Naive thymus-derived CD8-positive, alpha-beta T cell (primary cell): ENCODE measurements at places on chromosomes 4 and X. TPM values are rescaled to one million over a fixed set of nuclear protein-coding genes. Genes with fewer than 3 reads are reported as not detected.

Gene PABPC4L
- not detected for polyA plus RNA-seq

DNA sequence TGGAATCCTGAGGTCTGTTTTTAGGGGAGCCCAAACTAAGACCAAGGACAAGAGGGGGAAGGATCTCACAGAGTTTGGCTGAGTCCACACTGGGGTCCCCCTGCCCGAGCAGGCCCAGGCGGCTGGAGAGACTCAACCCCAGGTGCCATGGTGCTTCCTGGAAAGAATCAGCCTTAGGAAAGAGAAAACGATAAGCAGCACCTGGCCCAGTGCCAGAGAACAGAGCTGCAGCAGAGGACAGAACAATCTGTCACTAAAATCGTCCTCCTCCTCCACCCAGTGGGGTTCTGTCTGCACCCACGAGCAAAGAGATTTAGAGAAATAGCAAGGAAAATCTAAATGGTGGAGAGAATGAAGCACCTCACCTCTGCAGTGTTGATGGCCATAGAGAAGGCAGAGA, 470.5 kb downstream of the BCOR start:
- DNase-seq, result no peak
- H3K27ac ChIP-seq, result no peak overlapping the region
- H3K4me3 ChIP-seq, result no peak overlapping the region
- no peaks in the 10 kb centered on the region for H3K36me3 ChIP-seq

DNA sequence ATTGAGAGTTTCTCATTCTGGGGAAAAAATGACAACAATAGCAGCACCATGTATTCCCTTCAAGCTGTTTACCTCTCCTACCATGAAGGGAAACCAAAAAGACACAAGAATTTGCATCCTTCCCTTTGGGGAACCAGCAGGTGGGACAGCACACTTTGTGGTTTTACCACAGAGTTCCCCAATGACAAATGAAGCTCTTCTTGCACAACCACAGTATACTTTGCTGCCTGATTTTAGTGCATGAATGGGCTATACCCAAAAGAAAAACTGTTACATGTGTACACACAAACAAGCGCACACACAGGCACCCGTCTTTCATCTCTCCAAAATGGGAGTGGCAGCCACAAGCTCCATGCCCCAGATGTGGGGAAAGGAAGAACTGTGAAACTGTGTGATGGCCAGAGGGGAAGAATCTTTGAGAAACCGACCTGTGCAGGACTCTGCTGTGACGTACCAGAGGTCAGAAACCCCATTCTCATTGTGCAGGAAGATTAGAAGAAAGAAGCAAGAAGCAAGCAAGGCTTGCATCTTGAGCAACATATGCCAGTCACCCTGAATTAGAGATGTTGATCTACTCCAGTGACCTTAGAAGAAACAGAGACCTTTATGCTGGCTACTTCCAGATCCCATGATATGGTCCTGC, 2.7 kb upstream of the MAML3 start:
- no peak overlapping the region for H3K4me3 ChIP-seq
- H3K27me3 ChIP-seq, result no peaks in the 10 kb centered on the region
- no peaks in the 10 kb centered on the region for H3K36me3 ChIP-seq
- peak overlapping the region; percentile 40 for H3K27ac ChIP-seq
- no peak for DNase-seq
- peaks cover 28% of the 10 kb centered on the region for H3K4me1 ChIP-seq

Gene SLC10A4
- polyA plus RNA-seq, result not detected

GRCh38 chr4:76377911-76378310, 43.0 kb downstream of the CCDC158 start:
- no peak overlapping the region for H3K4me3 ChIP-seq
- H3K27ac ChIP-seq, result no peak overlapping the region
- no peaks in the 10 kb centered on the region for H3K27me3 ChIP-seq
- peak; percentile 22 for DNase-seq
- no peaks in the 10 kb centered on the region for H3K36me3 ChIP-seq

Gene FRMD7
- polyA plus RNA-seq, result not detected

Gene GDPD2
- not detected for polyA plus RNA-seq

- no peak overlapping the region for H3K4me3 ChIP-seq
- H3K27me3 ChIP-seq, result peaks cover 2% of the 10 kb centered on the region
- no peak for DNase-seq
- H3K27ac ChIP-seq, result no peak overlapping the region
- no peaks in the 10 kb centered on the region for H3K4me1 ChIP-seq
Measured at GRCh38 chr4:17285747-17286146, 226.1 kb downstream of the QDPR start.

Gene ZNF81
- polyA plus RNA-seq, result 4.0 TPM

DNA sequence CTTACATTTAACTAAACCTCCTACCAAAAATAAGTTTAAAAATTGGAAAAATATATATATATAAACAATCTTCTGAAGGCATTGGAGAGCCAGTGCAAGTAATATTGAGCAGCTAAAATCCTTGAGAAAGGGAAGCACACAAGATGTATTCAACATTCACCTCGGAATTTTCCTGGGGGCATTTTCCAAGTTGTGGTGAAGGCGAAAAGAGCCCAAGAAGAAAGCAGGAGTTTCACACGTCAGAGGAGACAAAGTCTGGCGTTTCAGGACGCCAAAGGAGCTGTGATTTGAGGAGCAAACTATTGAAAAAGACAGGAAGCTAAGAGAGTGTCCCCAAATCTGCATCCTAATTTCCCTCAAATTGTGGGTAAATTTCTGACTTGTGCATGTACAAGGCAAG, 9.1 kb upstream of the GASK1B start:
- no peaks in the 10 kb centered on the region for H3K36me3 ChIP-seq
- H3K27me3 ChIP-seq, result peaks cover 14% of the 10 kb centered on the region
- H3K4me3 ChIP-seq, result no peak overlapping the region
- H3K27ac ChIP-seq, result no peak overlapping the region
- no peak for DNase-seq
- no peaks in the 10 kb centered on the region for H3K4me1 ChIP-seq

DNA sequence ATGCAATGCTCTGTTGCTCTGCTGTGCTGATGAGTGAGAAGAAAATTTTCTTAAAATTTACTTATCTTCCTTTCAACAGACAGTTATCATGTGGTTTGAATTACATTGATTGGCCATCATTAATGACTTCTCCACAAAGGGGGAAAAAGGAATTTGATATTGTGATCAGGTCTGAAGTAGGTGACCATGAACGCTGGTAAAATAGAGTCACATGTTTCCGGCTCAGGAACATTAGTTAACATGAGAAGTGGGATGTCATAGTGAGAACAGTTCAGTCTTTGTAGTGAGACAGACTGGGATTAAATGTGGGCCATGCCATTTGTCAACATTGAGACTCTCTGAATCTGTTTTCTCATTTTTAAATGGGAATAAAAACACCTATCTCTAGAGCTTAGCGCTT, 50.6 kb downstream of the GBA3 start:
- no peak for DNase-seq
- no peak overlapping the region for H3K4me3 ChIP-seq
- H3K36me3 ChIP-seq, result no peaks in the 10 kb centered on the region
- peaks cover 15% of the 10 kb centered on the region for H3K27me3 ChIP-seq
- no peaks in the 10 kb centered on the region for H3K4me1 ChIP-seq
- H3K27ac ChIP-seq, result no peak overlapping the region

DNA sequence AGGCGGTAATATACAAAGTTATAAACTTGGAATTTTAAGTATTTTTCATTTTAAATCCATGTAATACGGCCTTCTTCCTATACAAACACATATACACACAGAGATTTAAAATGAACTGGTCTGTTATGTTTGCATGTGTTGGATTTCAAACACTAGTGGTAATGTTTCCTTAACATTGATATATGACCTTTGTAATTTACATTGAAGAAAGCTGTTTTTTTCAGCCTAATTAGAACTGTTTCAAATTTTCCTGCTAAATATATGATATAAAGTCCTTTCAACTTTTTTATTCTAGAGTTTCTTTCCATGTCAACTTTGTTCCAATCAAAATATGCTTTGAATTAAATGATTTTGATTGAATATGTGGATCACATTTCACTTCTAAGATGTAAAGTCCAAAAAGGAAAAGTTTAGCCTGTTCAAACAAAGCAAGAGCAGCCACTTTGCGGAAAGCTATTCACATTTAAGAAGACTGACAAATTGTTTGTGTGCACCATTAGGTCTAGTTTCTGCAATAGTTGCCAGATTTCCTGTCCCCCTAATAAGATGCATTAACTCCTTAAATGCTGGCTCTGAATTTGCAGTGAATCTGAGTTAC, 226.0 kb upstream of the MAB21L2 start:
- no peak for DNase-seq
- H3K4me1 ChIP-seq, result no peaks in the 10 kb centered on the region
- H3K27me3 ChIP-seq, result no peaks in the 10 kb centered on the region

- no peaks in the 10 kb centered on the region for H3K4me1 ChIP-seq
- no peaks in the 10 kb centered on the region for H3K36me3 ChIP-seq
- H3K4me3 ChIP-seq, result no peak overlapping the region
- peaks cover 1% of the 10 kb centered on the region for H3K27me3 ChIP-seq
Measured at GRCh38 chrX:69361311-69361845, 142.7 kb upstream of the NALF2 start.

DNA sequence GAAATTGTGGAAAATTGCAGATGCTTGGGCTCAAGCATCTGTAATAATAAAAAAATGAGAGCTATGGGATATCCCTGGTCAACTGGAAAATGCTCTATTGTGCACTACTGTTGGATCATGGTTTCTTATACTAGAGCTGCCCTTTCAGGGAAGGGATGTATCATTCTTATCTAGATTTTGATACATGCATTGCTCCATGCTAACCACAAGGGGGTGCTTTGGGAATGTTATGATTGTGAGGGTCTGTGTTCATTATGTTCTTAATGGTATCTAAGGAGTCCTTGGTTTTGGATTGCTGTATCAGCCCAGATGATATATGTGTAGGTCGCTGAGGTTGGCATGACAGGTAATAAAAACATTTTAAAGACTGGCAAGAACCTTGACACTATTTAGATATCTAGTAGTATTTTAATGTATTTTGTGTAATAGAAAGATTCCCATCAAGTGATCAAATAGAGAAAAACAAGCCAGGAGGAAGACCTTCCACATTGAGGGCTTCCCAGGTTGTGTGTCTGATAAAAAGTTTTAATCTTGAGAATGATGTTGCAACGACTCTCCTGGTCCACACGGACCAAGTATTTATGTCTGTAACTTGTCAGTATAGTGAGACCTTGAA, 49.2 kb upstream of the TLR2 start:
- no peak overlapping the region for H3K4me3 ChIP-seq
- DNase-seq, result no peak
- no peaks in the 10 kb centered on the region for H3K4me1 ChIP-seq
- H3K27me3 ChIP-seq, result no peaks in the 10 kb centered on the region

- no peaks in the 10 kb centered on the region for H3K27me3 ChIP-seq
- no peak overlapping the region for H3K27ac ChIP-seq
- H3K36me3 ChIP-seq, result no peaks in the 10 kb centered on the region
- H3K4me1 ChIP-seq, result no peaks in the 10 kb centered on the region
Measured at GRCh38 chr4:61511716-61512488, 311.8 kb downstream of the ADGRL3 start.
